ENCODE measurements at places on chromosomes 11 and 22.

GRCh38 chr11:70455354-70455753 is 57.0 kb downstream of the CTTN start:
- no peak for DNase-seq

GRCh38 chr22:17303840-17304779 is 65.2 kb upstream of the CECR2 start:
- peak; percentile 15 for DNase-seq

DNA sequence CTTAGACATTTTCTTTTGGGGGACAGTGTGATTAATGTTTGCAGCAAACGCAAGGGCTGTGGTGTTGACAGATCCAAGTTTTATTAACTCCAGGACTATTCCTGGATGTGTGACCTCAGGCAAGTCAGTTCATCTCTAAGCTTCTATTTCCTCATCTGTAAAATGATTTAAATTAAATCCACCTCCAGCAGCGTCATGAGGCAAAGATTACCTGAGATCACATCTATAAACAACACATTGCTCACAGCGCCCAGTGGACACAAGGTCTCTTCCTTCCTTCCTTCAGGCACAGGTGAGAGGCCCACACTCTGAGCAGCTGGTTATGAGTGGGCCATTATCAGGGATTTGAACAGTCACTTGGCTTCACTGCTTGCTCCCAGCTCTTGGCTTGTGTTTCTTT is 111.2 kb upstream of the RASSF10 start:
- no peak for DNase-seq

DNA sequence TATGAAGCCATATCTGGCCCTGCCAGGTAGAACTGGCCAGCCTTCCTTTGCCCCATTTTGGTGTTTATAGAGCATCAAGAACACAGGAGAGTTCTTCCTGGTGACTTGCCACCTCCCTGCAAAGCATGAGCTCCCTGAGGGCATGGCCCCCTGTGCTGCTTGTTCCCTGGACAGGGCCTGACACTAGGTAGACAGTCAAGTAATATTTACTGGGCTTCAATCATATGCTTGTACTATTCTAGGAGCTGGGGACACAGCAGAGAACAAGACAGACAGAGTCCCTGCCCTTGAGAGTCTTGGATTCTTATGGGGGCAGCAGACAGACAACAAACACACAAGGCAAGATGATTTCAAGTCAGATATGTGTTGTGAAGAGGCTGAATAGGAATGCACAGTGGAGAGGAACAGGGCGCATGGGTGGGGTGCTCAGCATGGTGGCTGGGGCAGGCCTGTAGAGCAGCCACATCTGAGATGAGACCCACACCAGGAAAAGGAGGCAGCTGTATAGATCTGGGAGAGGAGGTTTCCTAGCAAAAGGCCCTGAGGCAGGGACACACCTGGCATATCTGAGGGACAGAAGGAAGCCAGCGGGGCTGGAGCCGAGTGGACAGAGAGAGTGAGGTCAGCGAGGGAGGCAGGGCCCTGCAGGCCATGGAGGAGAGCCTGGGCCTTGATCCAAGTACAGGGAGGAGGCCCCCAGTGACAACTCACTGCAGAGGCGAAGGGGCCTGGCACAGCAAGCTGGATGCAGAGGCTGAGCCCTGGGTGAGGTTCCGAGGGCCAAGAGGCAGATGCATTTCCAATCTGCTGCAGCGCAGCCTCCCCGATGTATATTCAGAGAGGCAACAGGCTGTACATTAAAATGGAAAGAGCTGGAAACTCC is 10.2 kb upstream of the CBX6 start:
- DNase-seq = no peak

- DNase-seq = no peak
Measured at GRCh38 chr11:129440028-129440713, 64.5 kb downstream of the BARX2 start.

GRCh38 chr11:76380159-76380976 is 564 bp downstream of the THAP12 start:
- peak; percentile 62 for DNase-seq

GRCh38 chr11:88405853-88406252 is 68.3 kb upstream of the CTSC start:
- no peak for DNase-seq

- DNase-seq = no peak
Measured at GRCh38 chr11:67284811-67285540, 4.1 kb upstream of the ANKRD13D start.

DNA sequence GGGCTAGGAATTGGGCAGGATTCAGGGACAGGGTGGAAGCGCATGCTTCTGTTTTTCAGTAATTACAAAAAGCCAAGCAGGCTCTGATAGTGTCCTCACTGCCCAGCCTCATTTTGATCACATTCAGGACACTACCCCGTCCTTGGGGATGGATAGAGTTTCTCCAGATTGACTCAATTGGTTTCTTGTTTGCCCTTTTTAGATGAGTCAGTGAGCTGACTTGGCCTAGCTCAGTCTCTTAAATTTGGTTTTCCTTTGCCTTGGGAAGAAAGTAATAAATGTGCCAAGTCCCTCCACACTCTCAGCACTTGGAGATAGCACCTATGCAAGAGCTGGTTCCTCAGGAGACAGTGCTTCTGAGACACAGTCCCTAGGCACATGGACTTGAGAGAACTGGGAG is 25.5 kb downstream of the DKK3 start:
- DNase-seq = no peak

GRCh38 chr11:12123273-12123672 is 12.9 kb downstream of the MICAL2 start:
- no peak for DNase-seq

DNA sequence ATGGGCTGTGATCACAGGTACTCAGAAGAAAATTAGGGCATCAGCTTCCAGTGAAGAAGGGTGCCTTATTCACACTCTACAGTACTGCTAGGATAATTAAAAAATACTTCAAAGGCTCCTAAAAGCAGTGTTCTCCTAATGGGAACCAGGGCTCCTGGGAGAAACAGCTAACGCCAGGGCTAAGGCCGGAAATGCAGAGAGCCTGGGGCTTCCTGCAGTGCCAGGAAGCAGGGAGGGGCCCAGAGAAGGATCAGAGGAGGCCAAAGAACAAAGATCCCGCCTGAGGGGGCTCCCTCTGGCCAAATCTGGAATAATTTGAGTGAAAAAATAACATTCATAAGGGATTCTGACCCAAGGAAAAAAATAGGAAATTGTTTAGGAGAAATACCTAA is 27.5 kb downstream of the TOLLIP start:
- DNase-seq = no peak

Data from CD4-positive, alpha-beta T cell treated with Interleukin-1 beta for 1 hour (primary cell).